A172 (cell line): ENCODE measurements at places on chromosomes 2 and 18. TPM values are rescaled to one million over a fixed set of nuclear protein-coding genes. Genes with fewer than 3 reads are reported as not detected.

GRCh38 chr2:189530965-189531637 lies 49.5 kb downstream of the SLC40A1 start:
- DNase-seq, result no peak

DNA sequence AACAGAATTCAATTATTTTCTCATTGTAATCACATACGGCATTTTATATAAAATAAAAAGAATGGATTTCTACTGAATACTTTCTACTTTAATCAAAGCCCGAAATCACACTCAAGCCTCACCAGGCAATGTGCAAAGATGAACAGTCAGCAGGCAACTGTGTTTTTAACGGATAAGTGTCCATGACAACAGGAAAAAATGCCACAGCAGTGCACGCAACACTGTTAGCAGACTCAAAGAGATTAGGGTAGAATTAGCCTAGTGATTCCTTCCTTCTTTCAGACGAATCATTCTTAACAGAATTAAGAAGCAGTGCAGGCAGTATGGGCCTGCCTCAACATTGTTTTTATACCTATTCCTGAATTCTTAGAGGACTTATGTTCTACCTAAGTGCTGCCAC lies 135.6 kb downstream of the CDH2 start:
- no peak for DNase-seq

DNA sequence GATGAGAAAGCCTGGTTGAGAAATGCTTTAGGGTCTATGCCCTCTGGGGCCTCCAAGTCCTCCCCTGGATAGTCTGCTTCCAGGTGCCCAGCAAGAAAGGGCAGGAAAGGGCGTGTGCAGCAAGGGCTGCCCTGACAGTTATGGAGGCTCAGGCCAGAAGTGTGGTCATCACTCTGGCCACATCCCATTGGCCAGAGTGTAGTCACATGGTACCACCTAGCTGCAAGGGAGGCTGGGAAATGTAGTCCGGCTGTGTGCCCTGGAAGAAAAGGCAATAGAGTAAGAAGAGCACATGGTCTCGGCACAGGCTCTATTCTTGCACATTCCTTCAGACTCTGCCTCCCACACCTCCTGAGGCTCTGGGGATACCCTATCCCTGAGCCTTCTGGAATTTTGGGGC lies 35.7 kb downstream of the ODC1 start:
- DNase-seq, result peak; percentile 67

- DNase-seq, result no peak
Measured at GRCh38 chr2:42874949-42875801, 82.8 kb upstream of the HAAO start.

DNA sequence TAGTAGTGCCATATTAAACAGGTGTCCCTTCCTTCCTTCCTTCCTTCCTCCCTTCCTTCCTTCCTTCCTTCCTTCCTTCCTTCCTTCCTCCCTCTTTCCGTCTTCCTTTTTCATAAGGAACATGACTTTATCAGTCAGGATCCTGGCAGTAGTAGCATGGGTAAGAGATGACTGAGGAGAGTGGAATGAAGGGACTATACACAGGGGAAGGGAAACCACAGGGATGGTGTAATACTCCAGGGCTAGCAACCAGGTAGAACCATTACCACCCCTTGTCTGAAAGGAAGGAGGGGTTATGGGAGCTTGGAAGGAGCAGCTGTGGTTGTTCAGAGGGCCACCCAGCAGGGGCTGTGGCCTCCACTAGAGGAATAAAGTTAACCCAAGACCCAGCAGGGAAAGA lies 23.2 kb upstream of the KDM3A start:
- DNase-seq, result no peak

DNA sequence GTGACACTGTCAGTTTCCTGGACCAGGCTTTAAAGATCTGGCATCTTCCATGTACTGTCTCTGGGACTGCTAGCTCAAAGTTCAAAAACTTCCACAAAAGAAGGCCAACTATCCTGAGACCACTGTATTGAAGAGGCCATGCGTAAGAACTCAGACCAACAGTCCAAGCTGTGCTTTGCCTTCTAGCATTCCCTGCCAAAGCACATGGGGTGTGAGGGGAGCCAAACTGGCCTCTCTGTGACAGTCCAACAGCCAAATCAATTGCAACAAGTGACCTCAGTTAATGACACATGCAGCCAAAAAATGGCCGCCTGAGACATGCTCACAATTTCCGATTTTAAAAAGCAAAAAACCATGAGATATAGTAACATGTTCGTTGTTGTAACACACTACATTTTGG lies 160.3 kb upstream of the CDH19 start:
- no peak for DNase-seq

DNA sequence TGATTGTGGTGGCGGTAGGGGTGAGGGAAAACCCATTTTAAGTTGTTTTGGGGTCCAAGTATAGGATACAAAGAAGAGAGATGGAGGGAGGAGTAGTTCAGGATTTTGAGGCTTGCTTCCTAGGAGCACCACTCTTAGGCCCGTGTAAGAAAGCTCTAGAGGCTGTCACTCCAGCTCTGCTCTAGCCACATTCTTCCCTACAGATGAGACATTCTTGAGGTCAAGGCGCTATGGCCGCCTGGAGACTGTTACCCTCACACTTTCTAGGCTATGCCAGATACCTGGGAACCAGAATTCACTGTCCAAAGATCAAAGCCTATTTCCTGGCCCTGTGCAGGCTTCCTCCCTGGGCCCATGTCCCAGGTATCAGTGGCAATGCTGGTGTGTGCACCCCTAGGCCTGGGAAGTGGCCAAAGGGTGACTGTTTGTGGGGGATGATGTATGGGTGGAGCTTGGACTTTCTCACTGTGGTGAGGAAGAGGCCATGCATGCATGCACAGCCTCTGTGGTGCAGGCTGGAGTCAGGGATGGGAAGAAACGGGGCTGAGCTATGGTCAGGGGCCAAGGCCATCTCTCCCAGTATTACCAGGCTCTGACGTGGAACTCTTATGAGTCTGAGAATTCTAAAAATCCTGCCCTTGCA lies 7.0 kb upstream of the TTL start:
- DNase-seq, result no peak

DNA sequence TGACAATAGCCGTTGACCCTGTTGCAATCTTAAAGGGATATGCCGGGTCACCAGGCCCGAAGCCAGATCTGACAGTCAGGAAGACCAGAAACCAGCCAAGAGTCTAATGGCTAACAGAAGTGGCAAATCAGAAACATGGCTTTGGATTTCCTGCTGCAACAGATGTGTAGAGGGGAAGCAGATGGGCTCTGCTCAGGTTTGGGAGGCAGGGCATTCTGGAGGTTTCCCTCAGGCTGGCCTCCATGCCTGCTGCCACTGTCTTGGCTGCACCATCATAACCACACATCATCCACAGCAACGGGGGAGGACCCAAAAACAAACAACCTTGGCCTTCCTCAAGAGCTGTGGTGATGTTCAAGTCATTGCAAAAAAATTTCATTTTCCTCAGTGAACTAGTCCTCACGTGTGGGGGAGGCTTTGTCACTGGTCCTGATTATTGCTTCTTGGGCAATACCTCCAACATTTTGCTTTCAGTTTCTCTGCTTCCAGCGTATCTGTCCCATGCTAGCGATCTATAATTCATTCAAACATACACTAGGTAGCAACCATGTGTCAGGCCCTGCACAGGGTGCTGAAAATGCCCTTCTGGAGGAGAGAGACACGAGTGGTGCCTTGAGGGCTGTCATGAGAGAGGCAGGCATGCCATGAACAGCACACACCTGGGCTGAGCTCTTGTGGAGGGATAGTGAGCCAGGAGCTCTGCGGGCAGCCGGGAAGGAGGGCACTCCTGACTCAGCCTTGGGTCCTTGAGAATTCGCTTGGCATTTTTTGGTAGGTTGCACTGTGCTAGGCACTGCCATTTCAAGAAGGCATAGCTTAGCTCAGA lies 48.2 kb upstream of the LGALSL start:
- DNase-seq, result no peak

- DNase-seq, result peak; percentile 77
Measured at GRCh38 chr2:227415538-227416424, 28.0 kb upstream of the SCYGR1 start.

DNA sequence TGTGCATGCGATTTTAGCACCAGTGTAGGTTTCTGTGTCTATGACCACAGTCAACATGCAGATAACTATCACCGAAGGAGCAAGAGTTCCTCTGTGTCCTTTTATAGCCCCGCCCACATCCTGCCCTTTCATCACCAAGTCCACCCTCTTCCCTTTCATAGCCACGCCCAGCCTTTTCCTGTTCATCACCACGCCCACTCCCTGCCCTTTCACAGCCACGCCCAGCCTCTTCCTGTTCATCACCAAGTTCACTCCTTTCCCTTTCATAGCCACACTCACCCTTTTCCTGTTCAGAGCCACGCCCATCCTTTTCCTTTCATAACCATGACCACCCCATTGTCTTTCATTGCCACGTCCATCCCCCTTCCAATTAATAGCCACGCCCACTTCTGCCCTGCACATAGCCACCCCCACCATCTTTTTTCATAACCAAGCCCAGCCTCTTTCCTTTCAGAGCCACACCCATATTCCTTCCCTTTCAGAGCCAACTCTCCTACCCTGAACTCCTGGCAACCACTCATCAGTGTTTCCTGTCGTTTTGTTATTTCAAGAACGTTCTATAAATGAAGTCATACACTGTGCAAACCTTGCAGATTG lies 273.9 kb downstream of the MYT1L start:
- peak; percentile 87 for DNase-seq

DNA sequence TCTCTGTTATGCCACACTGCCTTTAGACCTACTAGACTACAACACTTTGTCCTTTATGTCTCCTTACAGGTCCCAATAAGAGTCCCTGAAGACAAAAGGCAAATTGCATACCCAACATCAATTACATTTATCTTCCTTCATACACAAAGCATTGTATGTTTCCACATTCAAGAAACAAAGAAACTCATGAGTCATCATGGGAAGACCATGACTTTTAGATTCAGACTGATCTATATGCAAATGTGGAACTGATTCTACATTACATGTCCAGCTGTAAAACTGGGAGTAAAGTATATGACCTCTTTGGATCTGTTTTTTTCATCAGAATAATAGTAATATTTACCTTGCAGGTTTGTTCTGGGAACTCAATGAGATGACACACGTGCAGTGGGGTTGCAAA lies 25.2 kb upstream of the HNMT start:
- DNase-seq, result no peak

GRCh38 chr2:220847006-220847405 lies 725.1 kb downstream of the EPHA4 start:
- no peak for DNase-seq

GRCh38 chr18:3824101-3824500 lies 374.1 kb downstream of the TGIF1 start:
- no peak for DNase-seq

- DNase-seq, result no peak
Measured at GRCh38 chr18:5627776-5628511, 84.1 kb upstream of the EPB41L3 start.

- DNase-seq, result no peak
Measured at GRCh38 chr2:8684540-8684877, 2.7 kb downstream of the ID2 start.

DNA sequence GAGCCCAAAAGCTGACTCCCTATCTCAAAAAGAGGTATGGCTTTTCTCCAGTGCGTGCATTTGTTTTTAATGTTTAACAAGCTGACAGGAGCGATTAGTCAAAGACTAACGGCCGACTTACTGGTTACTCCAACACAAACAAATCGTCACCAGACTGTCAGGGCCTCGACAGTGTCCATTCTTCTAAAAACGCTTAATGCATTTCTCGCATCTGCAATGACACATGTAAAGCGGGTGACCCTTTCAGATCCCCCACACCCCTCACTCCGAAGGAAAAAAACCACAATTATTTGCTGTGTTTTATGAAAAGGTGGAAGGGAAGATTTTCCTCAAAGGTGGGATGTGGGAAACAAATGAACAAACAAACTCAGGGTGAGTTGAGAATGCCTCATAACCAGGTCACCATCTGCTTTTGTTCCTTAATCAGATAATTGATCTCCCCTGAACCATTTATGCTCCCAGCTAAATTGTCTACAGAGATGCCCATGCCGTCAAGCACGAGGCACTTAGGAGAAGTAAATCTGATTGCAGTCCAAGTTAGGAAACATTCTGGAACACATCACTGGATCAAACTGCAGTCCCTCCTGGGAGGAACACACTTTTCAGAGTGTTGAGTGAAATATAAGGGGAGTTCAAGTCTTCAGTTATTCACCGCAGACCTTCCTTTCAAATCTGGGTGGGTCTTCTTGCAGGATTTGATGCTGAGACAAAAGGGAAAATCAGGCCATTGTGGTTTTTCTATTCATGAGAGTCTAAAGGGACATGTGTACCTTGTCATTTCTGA lies 340.8 kb downstream of the CMPK2 start:
- DNase-seq, result peak; percentile 71

DNA sequence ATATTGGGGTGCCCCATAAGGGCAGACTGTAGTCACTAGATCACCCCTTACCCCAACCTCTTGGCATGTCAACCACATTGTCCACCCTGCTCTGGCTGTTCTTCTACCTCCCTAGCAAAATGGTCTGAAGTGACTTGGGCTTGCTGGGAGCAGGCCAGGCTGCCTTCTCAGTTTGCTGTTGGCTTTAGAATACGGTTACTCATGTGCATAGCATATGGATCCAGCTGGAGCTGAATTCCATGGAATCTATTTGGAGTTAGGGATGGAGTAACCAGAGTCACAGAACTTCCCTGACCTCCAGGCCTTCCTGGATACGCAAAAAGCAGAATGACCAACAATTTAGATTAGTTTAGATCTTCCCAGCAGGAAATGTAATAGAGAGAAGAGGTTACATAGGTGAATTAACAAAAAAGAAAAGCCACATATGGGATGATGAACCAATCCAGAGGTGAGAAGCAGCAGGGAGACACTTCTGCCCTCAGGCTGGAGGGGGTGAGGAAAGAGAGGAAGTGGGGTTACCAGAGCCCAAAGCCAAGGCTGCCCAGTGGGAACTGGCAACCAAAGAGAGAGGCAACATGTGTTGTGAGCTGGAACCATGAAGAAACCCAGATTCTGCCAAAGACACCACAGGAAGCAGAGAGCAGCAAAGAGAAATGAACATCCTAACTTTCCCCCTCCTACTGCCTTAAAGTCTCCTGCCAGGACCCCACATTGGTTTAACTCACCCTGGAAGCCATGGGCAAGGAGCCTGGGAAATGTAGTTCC lies 26.1 kb downstream of the PKDCC start:
- DNase-seq, result no peak

- DNase-seq, result no peak
Measured at GRCh38 chr2:200121931-200122330, 166.5 kb downstream of the MAIP1 start.

DNA sequence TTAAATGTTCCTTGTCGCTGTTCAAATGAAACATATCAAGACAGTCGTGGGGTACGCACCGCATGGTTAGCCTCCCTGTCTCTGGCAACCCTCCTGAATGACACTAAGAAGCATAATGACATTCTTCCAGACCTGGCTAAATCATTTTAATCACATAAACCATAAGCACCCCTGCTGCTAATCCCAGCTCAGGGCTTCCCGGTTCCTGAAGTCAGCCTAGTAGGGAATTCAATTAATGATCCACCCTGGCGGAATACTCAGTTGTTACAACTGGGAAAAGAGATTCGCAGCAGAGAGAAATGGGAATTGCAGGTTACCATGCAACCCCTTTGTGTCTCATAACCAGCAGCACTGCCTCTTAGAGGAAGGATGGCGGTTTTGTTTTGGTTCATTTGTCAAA lies 200.8 kb upstream of the AGAP1 start:
- DNase-seq, result no peak

RFTN2 gene
- 0.12 TPM in 1 of 2 replicates, not detected in the other for total RNA-seq

CLHC1 gene
- total RNA-seq, result 7.2 and 16.2 TPM in 2 replicates

NFATC1 gene
- total RNA-seq, result 6.5 and 7.7 TPM in 2 replicates

C2orf15 gene
- 1.0 and 1.4 TPM in 2 replicates for total RNA-seq
